ENCODE measurements at places on chromosomes 13 and 19. TPM values are rescaled to one million over a fixed set of nuclear protein-coding genes. Genes with fewer than 3 reads are reported as not detected.

DNA sequence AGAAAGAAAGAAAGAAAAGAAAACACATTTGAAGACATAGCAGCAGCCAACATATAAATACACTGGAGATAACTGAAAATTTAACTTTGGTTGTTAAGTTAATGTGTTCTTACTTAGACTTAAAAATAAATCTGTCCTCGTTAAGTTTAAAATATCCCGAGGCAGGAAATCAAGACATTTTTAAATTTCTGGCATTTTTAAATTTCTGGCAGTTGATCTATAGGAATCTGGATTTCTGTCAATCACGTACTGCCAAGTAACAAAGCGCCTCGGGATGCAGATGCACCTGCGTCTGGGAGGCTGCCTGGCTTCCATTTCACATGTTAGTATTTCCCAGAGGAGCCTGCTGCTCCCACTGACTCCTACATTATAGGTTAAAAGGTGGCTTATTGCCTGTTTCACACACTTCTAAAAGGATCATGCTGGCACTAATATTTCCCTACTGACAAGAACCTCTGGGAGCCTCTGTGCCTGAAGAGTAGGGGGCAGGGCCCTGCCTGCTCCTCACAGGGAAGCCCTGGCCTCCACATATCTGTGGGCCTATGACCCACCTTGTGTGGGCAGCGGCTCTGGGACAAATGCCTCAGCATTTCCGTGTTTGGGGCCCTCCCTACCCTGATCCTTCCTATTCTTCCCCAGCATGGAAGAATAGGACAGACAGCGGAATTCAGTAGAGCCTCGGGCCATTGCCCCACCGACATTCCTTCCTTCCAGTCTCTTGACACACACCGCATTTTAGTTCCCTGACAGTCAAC is 62.8 kb upstream of the ATP12A start:
- no peak overlapping the region for H3K4me3 ChIP-seq
- H3K27ac ChIP-seq: no peak overlapping the region
- no peaks in the 10 kb centered on the region for H3K27me3 ChIP-seq
- DNase-seq: no peak
- no peaks in the 10 kb centered on the region for H3K4me1 ChIP-seq
- H3K36me3 ChIP-seq: no peaks in the 10 kb centered on the region

DNA sequence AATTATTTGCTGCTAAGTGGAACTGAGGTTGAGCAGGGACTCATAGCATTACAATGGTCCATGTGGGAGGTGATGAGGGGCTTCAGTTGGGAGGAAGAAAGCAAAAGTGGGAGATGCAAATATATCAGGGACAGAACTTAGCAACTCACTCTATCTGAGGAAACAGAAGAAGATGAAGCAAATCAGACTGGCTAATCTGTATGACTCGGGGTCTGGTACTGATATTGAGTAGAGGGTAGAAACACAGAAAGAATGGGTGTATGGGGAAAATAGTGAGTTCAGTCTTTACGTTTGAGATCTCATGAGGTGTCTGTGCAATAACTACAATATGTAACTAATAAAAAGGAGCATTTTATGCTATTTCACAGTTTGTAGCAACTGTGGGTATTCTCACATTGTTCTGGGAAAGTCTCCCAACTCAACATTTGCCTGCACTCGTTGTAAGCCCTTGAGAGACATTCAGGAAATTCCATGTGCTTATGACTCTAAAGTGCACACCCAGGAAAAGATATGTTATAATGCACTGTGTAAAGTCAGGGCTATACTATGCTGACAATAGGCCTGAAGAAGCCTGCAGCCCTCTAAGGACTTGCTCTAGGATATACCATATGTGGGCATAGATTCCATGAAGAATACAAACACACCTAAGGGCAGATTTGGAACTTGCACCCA is 183.5 kb downstream of the SPRY2 start:
- no peak overlapping the region for H3K27ac ChIP-seq
- no peak overlapping the region for H3K4me3 ChIP-seq
- no peak for DNase-seq
- H3K4me1 ChIP-seq: no peaks in the 10 kb centered on the region

GRCh38 chr13:23987331-23987894 is 90.1 kb upstream of the C1QTNF9B start:
- no peak overlapping the region for H3K27ac ChIP-seq
- no peaks in the 10 kb centered on the region for H3K27me3 ChIP-seq
- H3K36me3 ChIP-seq: no peaks in the 10 kb centered on the region
- DNase-seq: no peak
- H3K4me1 ChIP-seq: no peaks in the 10 kb centered on the region

- peak within 1 kb of the TSS; percentile 5 for H3K4me3 ChIP-seq
- no peak for DNase-seq
- H3K4me1 ChIP-seq: peaks cover 12% of the 10 kb centered on the region
- no peaks in the 10 kb centered on the region for H3K36me3 ChIP-seq
- H3K27me3 ChIP-seq: peaks cover 37% of the 10 kb centered on the region
- no peak within 1 kb of the TSS for H3K27ac ChIP-seq
Observed at GRCh38 chr19:13102666-13103580, at the start of gene LYL1. Gene LYL1, minus strand, starts transcription at chr19:13102858. Its CDS starts 1,687 bp downstream, at chr19:13101171.

- H3K27ac ChIP-seq: no peak overlapping the region
- peaks cover 13% of the 10 kb centered on the region for H3K4me1 ChIP-seq
- H3K36me3 ChIP-seq: no peaks in the 10 kb centered on the region
Observed at GRCh38 chr19:51342631-51343569, 961 bp upstream of the VSIG10L start.

DNA sequence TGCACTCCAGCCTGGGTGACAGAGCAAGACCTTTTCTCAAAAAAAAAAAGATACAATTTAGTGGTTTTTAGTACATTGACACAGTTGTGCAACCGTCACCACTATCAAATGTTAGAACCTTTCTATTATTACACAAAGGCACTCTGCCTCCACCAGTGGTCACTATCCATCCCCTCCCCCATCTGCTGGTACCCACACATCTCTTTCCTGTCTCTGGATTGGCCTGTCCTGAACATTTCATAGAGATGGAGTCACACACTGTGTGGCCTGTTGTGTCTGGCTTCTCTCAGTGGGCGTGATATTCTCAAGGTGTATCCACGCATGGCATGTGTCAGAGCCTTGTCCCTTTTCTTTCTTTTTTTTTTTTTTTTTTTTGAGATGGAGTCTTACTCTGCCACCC is 11.2 kb downstream of the KDM4B start:
- peaks cover 10% of the 10 kb centered on the region for H3K4me1 ChIP-seq
- no peak overlapping the region for H3K4me3 ChIP-seq
- H3K27ac ChIP-seq: no peak overlapping the region
- no peaks in the 10 kb centered on the region for H3K36me3 ChIP-seq

DNA sequence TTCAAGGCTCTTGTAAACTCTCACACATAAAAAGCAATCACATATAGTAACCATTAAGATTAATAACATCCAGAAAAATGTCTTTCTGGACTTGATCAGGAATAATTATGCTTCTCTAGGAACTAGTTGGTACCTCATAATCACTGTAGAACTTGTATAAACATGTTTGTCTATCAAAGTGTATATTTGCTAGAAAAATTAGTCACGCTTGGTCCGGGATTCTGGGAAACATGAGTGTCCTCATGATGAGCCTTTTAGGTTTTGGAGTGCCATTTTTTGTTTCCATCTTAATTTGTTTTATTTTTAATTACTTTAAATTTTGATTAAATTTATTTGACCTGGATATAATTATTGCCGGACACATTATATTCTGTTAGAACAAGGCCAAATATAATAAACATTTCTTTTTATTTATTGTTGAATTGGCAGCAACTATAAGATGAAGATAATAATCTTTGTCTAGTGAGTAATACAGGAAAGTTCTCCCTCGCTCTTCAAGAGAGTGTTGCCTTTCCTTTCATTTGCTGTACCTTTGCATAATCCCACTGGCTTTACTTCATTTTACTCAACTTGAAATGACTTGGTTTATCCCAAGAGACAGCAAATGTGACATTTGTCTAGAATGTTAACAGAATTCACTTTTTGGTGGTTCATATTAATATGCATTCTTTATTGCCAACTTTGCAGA is 207.0 kb downstream of the NALCN start:
- no peaks in the 10 kb centered on the region for H3K4me1 ChIP-seq
- no peak overlapping the region for H3K4me3 ChIP-seq
- no peaks in the 10 kb centered on the region for H3K27me3 ChIP-seq

DNA sequence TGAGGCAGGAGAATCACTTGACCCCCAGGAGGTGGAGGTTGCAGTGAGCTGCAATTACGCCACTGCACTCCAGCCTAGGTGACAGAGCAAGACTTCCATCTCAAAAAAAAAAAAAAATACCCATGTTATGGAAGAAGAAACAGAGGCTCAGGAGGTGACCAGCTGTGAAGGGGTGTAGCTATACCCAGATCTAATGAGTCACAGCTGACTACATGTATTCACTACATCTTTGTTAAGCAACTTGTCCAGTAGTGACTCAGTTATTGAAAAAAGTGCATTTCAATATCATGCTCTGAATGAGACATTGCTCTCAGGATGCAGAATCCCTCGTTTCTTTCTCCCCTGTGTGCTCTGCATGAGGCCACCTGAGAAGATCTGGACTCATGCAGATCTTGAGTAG is 16.1 kb upstream of the SPART start:
- no peaks in the 10 kb centered on the region for H3K4me1 ChIP-seq
- no peak overlapping the region for H3K4me3 ChIP-seq
- H3K27ac ChIP-seq: no peak overlapping the region

GRCh38 chr13:29496241-29496712 is 99.2 kb downstream of the SLC7A1 start:
- no peaks in the 10 kb centered on the region for H3K27me3 ChIP-seq
- no peak overlapping the region for H3K4me3 ChIP-seq
- no peaks in the 10 kb centered on the region for H3K4me1 ChIP-seq
- H3K27ac ChIP-seq: no peak overlapping the region

DNA sequence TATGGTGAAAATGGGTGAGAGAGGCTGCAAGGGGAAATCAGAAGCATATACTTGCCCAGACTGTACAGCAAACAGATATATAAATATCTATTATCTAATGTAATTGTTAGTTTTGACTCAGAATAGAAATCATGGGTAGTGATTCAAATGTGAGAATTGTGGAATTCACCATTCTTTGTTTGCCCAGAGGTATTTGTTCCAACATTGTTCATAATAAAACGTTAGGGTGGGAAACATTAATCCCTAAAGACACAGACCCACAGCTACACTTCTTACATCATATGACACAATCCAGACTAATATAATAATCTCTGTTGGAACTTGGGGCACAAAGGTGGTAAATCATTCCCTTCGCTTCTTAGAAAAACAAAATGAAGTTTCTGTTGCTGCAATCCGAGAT is 646.5 kb upstream of the SLITRK6 start:
- no peaks in the 10 kb centered on the region for H3K4me1 ChIP-seq
- no peak overlapping the region for H3K27ac ChIP-seq
- no peaks in the 10 kb centered on the region for H3K36me3 ChIP-seq
- H3K4me3 ChIP-seq: no peak overlapping the region
- no peak for DNase-seq

GRCh38 chr19:11192957-11193939 is 4.1 kb downstream of the KANK2 start:
- peaks cover 15% of the 10 kb centered on the region for H3K36me3 ChIP-seq
- no peak for DNase-seq
- H3K27ac ChIP-seq: no peak overlapping the region
- H3K27me3 ChIP-seq: no peaks in the 10 kb centered on the region

DNA sequence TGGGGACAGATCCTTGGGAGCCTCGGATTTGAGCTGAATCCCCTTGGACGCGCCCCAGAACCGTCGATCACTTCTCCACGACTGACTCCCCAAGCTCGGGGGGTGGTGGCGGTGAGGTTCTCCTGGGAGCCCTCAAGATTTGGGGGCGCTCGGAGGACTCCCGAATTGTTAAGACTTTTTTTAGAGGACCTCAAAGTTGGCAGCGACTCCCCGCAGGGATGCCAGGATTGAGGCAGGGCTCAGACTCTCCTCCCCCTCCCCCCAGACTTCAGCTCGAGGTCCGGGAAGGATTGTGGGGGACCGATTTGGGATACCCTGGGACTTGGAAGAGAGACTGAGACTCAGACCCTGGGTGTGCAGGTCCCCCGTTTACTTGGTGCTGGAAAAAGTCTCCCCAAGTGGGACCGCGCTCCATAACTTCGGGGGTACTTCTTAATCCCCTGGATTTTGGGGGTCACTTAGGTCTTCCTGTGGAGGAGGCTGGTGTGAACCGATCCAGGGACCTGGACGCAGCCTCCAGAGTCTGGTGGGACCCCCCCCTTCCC is 665 bp downstream of the VASP start:
- H3K27ac ChIP-seq: peak overlapping the region; percentile 66
- no peaks in the 10 kb centered on the region for H3K36me3 ChIP-seq
- no peak for DNase-seq
- H3K27me3 ChIP-seq: no peaks in the 10 kb centered on the region
- H3K4me1 ChIP-seq: peaks cover 5% of the 10 kb centered on the region
- H3K4me3 ChIP-seq: peak overlapping the region; percentile 97

- no peaks in the 10 kb centered on the region for H3K27me3 ChIP-seq
- no peak overlapping the region for H3K4me3 ChIP-seq
- peaks cover 5% of the 10 kb centered on the region for H3K36me3 ChIP-seq
- DNase-seq: no peak
Observed at GRCh38 chr13:47955836-47956235, 45.2 kb downstream of the SUCLA2 start.

DNA sequence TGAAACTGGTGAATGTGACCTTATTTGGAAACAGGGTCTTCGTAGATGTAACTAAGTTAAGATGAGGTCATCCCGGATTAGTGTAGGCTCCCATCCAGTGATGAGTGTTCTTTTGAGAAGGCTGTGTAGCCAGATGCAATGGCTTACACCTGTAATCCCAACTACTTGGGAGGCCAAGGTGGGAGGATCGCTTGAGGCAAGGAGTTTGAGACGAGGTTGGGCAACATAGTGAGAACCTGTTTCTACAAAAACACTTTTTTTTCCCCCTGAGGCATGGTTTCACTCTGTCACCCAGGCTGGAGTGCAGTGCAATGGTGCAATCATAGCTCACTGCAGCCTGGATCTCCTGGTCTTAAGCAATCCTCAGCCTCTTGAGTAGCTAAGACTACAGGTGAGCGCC is 36.4 kb downstream of the FBN3 start:
- no peak overlapping the region for H3K27ac ChIP-seq
- H3K27me3 ChIP-seq: no peaks in the 10 kb centered on the region
- no peak overlapping the region for H3K4me3 ChIP-seq
- DNase-seq: no peak

DNA sequence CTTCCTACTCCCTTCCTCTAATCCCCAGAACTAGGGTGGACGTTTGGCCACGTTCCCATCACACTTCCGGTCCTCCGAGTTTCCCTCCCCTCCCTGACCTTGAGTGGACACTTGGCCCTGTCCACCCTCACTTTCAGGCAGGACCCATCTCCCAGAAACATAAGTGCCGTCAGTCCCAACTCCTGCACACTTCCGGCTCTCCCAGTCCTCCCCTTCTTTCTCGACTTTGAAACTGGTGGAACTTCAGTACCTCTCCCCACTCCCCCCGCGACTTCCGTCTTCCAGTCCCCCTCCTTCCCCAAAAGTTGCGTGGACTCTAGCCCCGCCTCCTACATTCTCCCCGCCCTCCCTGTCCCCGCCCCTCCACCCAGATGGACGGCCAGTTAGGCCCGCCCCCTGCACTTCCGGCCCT is 278 bp upstream of the ZNF274 start:
- H3K27me3 ChIP-seq: no peaks in the 10 kb centered on the region
- H3K36me3 ChIP-seq: peaks cover 26% of the 10 kb centered on the region
- 0 out of 2 replicates have a peak overlapping the region, but pooled peaks have one; percentile 14 for H3K27ac ChIP-seq
- no peaks in the 10 kb centered on the region for H3K4me1 ChIP-seq
- H3K4me3 ChIP-seq: peak overlapping the region; percentile 31
- no peak for DNase-seq

The ATP4B gene
- 0.05 TPM for polyA plus RNA-seq

The UBE2L5 gene
- not detected for polyA plus RNA-seq

The TPRX1 gene
- 0.05 TPM for polyA plus RNA-seq

The CLEC17A gene
- not detected for polyA plus RNA-seq

The KASH5 gene
- polyA plus RNA-seq: 0.05 TPM

The PDX1 gene
- polyA plus RNA-seq: not detected

The STXBP2 gene
- polyA plus RNA-seq: 82.7 TPM

The ZNF132 gene
- 0.89 TPM for polyA plus RNA-seq

The KCNC3 gene
- polyA plus RNA-seq: 6.3 TPM

The KIR3DL1 gene
- not detected for polyA plus RNA-seq

Data from H1 (cell line).